Urinary bladder (tissue), 4 donors: ENCODE measurements at places on chromosomes 5 and 9. TPM values are rescaled to one million over a fixed set of nuclear protein-coding genes. Genes with fewer than 3 reads are reported as not detected.

DNA sequence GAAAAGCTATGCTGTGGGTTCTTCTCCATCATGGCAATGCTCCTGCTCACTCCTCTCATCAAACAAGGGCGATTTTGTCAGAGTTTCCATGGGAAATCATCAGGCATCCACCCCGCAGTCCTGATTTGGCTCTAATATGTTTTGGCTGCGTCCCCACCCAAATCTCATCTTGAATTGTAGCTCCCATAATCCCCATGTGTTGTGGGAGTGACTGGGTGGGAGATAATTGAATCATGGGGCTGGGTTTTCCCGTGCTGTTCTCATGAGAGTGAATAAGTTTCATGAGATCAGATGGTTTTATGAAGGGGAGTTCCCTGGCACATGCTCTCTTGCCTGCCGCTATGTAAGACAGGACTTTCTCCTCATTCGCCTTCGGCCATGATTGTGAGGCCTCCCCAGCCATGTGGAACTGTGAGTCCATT is 163.8 kb downstream of the GADD45G start:
- no peak for DNase-seq

Gene SEMA5A
- 78.6 TPM for total RNA-seq

GRCh38 chr5:36198281-36198680 is 43.4 kb downstream of the NADK2 start:
- DNase-seq, result no peak

DNA sequence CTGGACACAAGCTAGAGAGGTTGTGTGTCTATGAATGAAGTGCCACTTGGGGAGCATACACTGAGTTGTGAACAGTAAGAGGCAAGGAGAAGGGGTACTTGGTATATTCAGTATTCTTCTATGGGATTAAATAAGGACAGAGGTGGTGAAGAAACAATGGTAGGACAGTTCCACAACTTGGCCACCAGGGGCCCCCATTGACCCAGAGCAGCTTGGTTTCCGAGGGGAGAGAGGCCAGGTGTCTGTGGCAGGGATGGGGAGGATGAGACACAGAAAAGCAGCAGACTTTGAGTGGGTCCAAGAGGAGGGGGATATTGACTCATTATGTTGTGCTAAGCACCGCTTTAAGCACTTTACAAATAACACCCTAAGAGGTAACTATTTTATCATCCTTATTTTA is 220.6 kb downstream of the MELK start:
- DNase-seq, result no peak

Gene PCDHGA3
- total RNA-seq, result 4.6 TPM

- no peak for DNase-seq
Measured at GRCh38 chr9:77435277-77435676, 212.8 kb downstream of the GNA14 start.

Gene PCDHB15
- total RNA-seq, result 7.8 TPM

DNA sequence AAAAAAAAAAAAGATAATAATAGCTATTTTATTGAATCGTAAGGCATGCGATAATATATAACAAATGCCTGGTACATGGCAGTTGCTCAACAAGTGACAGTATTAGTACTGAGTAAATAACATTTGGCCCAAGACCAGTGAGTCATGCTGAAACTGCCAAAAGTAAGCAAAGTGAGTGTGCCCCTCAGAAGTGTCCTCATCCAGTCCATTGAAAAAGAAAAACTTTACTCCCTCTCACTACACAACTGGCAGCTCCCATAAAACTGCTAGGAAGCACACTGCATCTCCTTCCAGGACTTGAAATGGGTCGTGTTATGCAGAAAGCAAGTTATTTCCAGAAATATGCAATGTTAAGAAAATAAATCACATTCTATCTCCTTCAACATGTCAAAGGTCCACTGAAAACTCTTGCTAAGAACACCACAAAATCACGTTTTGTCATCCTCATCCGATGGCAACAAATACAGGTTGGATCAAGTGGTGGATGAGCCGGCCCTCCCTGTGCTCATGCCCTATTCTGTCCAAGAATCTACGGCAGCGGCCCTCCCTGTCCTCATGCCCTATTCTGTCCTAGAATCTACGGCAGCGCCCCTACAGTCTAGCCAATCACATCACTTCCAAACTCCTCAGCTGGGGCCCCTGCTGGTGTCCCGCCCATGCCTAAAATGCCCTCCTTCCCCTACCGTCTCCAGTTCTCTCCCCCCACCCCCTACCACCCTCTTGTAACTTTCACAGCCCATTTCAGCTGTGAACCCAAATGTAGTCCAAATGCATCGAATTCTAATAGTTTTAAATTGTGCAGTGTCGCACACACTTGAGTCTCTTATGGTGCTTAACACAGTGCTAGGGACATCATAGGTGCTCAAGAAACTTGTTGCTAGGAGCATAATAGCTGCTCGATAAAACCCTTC is 12.5 kb downstream of the PTCH1 start:
- no peak for DNase-seq

DNA sequence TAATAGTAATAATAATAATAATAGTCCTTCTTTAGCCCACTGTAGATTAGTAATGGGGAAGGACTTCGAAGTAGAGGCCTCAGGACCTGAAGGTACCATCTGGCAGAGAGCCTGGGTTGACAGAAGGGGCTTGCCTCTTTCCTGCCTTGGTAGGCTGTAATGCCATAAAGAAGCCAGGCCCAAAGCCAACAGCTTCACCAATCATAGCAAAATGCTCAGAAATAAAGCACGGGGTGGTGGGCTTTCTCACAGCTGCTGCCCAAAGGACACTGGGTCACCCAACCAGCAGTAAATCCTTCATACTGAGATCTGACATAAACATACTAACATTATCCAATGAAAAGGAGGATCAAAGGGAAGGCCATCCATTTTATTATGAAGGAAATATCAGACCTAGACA is 70.7 kb downstream of the SUSD1 start:
- DNase-seq, result no peak

DNA sequence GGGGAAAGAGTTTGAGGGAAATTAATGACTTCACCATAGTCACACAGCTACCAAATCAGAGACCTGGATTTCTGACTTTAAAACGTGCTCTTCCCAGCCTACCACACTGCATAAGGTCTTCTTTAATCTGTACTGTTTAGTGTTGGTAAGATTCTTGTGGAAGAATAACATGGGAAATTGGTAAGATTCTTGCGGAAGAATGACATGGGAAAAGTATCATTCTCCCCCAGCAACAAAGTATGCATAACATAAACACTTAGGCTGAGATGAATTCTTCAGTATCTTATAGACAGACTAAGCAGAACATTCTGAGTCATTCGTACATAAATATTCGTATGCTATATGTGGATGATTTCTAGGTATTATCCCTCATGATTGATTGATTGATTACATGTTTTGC is 170.4 kb downstream of the FOCAD start:
- DNase-seq, result no peak

Gene CATSPER3
- not detected for total RNA-seq

DNA sequence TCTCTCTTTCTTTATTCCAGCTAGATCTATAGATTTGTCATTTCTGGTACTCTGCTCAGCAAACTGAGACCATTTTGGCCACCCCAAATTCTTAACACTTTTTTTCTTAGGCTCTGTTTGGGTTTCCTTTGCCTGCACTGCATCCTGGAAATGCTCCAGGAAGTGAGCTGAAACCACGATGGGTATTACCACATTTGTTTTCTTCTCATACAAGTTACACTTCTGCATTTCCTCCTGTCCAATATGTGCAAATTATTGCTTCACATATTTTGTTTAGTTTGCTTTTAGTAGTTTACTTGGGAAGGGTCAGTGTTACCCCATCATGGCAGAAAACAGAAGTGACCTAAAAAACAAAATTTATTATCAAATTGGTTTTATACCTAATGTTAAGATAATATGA is 498.6 kb upstream of the GRIN3A start:
- no peak for DNase-seq

- DNase-seq, result no peak
Measured at GRCh38 chr5:97141539-97141938, 872 bp downstream of the LIX1 start.
